Stomach (tissue), 19 donors: ENCODE measurements at places on chromosomes 3 and 15.

DNA sequence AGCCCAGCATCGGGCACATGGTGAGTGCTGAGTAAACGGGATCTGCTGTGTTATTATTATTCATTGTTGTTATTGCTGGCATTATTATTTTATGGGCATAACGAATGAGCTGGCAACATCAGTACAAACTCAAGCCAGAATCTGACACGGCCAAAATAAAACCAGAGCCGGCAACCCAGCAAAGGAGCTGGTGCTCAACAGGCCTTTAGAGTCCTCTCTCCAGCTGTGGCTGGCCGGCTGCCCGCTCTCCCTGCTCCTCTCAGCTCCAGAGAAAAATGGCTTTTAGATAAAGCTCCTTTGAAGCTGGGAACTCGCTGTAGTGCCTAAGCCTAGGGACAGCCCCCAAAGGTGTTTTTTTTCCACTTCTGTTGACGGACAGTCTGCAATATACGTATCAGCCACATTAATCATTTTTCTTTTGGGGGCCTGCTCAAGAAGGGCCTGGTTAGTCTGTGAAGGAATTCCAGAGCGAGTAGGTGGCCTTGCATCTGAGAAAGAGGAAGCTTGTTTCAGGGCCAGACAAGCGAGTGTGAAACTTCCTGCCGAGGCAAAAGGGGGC is 193.9 kb upstream of the UBE2E1 start:
- DNase-seq: peak; percentile 85

- DNase-seq: no peak
Observed at GRCh38 chr3:128318275-128318941, 148.3 kb downstream of the DNAJB8 start.

GRCh38 chr3:45873036-45873435 is 13.3 kb upstream of the CCR9 start:
- DNase-seq: no peak

GRCh38 chr3:179163503-179163902 is 15.3 kb downstream of the PIK3CA start:
- no peak for DNase-seq

DNA sequence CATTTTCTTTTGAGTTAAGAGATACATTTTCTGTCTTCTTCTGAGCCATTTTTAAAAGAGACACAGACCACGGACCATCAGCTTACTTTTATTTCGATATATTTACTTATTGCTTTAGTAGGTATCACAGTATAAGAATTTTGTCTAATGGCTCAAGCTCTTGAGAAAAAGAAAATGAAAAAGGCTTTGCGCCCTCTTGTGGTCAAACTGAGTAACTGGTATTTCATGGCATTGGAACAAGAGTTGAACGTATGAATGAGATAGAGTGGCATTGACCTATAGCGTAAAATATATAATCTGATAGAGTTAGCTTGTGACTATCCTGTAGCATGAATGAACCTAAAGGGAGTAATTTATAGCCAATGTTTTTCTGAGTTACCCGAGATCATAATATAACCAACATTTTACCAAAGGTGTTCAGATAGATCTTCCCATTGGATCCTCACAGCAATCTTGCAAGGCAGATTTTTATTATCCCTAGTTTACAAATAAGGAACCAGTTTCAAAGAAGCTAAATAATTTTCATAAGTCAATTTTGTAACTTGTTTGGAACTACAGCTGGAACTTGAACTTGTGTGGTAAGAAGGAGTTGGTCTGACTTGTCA is 154.6 kb downstream of the POLR2M start:
- peak; percentile 85 for DNase-seq

DNA sequence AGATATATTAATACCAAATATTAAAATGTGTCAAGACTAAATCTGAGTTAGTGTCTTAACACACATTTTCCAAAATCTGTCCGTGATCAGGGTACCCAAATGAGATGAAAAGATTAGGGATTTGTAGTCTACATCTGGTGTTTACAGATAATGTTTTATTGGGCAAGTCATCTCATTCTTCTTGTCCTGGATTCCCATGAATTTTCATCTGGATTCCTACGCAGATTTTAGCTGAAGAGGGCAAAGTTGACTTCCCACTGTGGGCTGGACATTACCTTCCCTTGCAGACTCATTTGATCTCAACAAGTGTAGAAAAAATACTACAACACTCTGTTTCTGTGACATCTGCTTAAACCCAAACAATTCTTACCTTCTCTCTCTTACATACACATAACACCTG is 79.1 kb downstream of the CEP63 start:
- no peak for DNase-seq

- no peak for DNase-seq
Observed at GRCh38 chr3:115834068-115834467, 210.8 kb downstream of the GAP43 start.

DNA sequence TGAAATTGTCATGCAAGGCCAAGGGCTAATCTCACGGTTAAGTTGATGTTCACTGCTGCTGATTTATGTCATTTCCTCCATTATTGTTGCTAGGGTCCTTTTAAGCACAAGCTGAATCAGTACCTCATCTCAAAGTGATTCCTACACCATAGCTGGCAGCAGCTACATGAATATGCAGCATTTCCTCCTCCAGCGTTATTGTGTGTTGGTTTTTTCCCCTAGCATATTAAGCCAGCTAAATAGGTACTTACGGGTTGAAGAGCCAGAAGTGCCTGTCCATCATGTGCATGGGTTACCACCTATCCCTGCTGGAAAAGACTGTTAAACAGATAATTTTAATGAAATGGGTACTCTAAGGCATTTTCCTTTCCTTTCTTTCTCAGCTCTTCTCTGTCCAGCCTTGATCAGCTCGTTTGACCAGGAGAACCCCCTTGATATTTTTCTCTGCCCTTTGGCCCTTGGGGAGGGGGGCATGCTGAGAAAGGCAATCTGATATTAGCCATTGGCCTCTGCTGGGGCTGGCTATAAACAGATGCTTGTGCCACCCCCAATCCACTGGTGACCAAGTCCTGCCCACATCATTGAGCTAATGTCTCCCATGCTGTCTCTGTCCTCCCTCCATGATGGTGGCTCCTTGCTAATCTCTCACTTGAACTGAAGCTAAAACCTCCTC is 115.6 kb upstream of the PLXNA1 start:
- DNase-seq: no peak

- no peak for DNase-seq
Observed at GRCh38 chr3:122916580-122916979, 111.0 kb downstream of the SEMA5B start.

- DNase-seq: no peak
Observed at GRCh38 chr15:36722555-36722954, 143.1 kb downstream of the CDIN1 start.

DNA sequence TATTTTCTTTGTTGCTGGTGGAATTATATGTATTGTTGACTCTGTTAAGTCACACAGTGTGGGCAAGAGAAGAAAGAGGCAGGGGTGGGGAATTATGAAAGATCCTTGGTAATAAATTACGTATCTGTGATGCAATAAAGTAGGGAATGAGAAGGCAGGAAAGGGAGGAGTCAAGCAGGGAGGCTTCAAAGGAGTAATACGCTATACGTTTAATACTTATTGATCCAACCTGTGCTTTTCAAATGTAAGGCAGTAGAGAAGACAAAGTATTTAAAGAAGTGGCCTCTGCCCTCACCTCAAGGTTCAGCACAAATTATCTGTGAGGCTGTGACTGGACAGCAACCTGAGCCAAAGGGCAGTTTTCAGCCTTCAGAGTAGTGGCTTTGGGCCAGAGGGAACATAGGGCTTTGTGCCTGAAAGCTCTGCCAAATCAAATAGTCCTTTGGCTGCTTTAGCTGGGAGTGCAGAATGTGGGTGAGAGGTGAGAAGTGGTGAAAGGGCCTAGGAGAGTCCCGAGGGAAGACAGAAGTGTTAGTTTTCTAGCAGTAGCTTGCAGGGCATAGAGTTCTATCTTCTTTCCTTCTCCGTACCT is 1.2 kb upstream of the PLIN1 start:
- DNase-seq: peak; percentile 84
